ENCODE measurements at places on chromosomes 4 and X.

DNA sequence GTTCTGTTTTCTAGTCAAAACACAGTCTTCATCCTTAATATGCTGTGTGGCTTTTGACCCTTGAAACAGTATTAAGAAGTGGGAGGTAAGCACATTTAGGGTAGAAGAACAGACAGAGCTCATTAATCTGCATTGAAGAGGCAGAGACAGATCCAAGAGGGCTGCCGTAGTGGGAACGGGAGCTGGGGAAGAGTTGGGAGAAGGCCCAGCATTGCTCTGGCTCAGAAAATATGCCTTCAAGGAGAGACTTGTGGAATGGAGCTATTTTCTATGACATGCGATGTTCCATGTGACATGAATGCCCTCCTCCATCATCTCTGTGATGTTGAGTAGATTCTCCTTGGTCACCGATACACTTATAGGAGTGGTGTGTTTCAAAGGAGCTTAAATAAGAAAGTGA, 273.3 kb upstream of the BOD1L1 start:
- DNase-seq: no peak

- no peak for DNase-seq
These were observed 2.0 kb downstream of the SLC25A6 start for GRCh38 chrX:1389993-1390285.

DNA sequence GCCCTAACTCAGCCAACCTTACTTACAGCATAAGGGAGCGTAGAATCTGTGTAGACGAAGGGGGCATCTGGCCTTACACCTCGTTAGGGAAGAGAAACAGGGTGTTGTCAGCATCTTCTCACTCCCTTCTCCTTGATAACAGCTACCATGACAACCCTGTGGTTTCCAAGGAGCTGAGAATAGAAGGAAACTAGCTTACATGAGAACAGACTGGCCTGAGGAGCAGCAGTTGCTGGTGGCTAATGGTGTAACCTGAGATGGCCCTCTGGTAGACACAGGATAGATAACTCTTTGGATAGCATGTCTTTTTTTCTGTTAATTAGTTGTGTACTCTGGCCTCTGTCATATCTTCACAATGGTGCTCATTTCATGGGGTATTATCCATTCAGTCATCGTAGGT, 14.6 kb downstream of the PLP1 start:
- no peak for DNase-seq

GRCh38 chr4:47567511-47567910, 82.4 kb downstream of the ATP10D start:
- no peak for DNase-seq

DNA sequence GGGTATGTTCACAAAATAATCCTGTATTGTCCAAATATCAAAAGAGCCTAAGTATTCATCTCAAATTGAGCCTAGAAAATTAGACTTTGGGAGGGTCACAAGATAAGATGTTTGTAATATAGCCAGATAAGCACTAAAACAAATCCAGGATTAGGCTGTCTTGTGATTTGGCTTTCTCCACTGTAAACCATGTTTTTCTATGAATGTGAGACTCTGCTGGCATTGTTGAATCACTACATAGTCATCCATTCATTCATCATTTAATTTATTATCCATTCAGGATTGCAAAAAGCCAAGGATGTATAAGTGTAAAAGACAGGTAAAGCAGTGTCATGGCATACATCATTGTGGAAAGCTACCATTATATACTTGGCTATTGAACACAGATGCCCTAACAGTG, 148.0 kb downstream of the GRID2 start:
- DNase-seq: peak; percentile 12

DNA sequence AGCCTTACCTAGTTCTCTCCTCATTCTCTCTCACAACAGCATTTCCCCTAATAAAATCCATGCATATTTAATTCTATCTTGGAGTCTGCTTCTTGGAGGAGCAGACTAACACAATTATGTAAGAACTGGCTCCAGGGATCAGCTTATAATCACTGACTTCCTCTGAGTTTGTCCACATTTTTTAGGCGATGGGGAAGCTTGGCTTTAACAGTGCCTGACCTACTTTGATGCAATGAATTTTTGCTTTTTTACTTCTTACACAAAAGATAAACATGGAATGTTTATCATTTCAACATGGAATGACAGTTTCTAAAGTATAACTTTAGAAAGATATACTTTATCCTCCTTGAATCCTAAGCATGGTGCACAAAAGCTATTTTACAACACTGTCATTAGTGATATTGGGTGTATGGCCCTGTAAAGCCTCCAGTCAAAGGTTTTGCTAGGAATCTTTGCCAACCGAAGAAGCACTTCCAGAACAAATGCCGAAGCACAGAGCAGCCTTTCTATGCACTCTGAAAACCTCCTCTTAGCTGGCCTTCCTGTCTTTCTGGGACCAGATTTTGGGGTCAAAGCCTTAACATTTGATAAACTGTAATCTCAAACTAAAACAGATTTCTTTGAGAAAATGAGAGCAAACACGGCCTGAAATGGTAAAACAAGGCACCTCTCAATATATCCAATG, 736 bp downstream of the BDH2 start:
- no peak for DNase-seq

DNA sequence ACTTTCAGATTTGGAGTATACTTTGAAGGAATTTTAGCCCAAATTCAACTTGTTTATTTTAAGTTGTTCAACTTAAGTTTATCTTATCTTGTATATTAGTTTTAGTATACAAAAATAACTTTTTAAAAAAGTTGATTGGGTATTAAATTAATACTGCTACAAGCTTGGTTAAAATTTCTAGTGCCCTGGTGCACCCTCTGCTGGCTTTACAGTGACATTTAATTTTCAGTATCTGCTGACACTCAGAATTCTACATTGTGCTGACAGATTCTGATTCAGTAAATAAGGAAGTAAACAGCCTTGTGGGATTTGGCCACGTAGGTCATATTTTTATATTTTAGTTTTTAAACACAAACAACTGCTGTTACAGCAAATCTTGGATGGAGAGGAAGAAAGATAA, 2.9 kb downstream of the EDA start:
- no peak for DNase-seq

DNA sequence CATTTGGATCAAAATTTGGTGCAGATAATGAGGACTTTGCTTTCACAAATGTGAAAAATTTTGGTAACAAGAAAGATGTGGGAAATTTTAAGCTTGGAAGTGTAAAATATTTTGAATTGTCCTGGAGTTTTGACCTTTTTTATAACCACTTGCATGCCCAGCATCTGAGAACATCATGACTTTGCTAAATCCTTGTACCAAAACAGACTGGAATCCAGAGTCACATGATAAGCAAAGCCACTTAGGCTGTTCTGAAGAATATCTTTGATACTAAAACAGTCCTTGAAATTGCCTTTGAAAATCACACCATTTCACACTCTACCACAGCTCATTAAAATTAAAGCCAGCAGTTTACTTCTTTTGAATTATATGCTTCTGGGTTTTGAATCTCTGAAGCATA, 2.5 kb upstream of the PPM1K start:
- no peak for DNase-seq

DNA sequence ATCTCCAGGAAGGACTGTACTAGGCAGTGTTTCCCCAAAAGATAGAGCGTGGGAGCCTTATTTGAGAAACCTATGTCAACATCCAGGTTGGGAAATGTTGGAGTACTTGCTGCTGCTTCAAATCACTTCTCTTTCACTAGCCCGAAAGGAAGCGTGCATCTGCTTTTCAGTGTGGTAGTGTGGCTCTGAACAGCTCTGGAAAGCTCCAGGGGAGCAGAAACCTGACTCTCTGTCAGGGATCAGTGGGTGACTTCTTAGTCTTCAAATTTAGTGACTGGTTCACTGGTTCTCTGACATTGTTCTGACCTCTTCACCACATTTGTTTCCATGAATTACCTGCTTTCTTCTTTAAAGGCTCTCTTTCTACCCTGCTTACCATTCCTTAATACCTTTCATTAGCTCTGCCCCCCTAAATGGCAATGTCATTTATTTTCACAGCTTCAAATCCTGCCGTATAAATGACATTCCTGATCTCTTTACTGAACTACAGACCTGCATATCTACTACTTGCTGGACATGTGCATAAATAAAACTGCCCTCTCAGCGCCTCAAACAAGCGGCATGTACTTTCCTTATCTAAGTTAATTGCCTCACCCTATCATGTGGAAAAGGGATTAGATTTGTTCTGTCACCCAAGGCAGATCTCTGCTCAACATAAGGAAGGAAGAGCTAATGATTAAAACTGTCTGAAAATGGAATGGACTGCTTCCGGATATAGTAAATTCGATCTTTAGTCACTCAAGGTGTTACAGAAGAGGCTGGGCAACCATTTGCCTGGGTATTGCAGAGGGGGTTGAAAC, 37.0 kb downstream of the DLG3 start:
- no peak for DNase-seq

DNA sequence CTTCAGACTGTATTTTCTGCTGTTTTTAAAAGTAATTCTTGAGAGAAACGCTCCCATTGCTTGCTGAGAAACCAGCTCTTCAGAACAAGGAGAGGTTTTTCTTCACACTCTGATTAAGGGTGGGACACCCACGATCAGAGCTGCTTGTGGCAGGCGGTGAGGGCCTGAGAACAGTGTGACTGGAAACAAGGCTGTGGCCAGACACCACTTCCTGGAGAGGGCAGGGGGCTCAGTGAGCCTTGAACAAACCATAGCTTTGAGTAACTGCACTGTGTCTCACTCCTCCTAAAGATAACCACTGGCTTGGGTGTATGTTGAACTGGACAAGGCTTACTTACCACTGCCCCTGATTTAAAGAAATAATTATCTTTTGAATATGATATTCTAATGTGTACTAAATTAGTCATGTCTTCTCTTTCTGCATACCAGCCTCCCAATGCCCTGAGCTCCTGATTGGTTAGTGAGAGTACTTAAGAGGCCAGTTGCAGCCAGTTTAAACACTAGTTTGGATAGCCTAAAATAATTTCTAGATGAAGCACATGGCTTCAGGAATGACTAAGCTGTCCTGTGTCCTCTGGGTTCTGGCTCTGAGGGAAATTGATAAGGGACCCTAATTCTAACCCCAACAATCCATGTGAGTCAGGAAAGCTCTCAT, 3.7 kb upstream of the GPR82 start:
- DNase-seq: no peak

GRCh38 chr4:109589119-109589518, 29.1 kb downstream of the MCUB start:
- no peak for DNase-seq

DNA sequence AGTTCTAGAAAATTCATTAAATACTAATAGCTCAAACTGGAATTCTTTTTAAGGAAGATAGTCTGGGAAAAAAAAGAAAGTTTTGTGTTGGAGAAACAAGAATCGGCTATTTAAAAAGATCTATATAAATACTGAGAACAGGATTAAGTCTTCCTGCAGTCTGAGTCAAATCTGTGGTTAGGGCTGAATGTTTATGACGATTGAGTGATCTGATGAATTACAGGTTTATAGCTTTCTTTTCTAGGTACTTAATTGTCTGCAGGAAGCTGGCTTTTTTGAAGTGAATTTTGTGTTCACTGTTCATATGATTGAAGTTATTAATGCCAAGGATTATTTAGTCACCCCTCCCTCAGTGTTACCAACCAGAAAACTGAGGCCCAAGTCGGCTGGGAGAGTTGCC, 42.2 kb downstream of the TLL1 start:
- no peak for DNase-seq

DNA sequence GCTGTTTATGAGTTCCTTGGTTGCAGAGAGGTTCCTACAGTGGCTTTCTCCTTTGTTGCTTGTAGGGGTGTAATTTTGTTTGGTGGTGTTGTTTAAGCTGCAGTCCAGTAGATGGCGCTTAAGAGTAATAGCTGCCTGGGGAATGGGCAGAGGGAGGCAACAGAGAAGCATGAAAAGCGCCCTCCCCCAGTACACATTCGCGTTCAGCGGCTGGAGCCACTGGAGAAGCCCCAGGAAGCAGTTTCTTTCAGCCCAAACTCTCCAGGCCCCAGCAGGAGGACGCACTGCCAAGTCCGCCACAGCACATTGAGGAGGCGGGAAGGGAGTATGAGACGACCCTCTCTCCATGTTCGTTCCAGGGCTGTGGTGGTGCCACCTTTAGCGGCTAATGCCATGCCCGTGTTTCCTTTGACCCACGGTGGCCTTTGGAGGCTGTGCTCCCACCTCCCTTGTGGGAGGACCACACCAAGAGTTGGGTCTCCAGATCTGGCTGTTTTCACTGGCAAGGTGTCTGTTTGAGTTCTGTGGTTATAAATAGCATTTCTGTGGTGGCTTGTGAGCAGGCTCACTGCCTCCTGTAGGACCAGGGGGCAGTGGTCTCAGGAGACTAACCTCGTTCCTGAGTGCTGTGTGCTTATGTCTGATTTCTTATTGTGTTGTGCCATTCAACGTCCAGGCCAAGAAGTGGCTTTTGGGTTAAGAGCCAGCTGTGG, 252.3 kb downstream of the ARHGAP10 start:
- DNase-seq: peak; percentile 13

GRCh38 chr4:123674762-123675465, 278.3 kb downstream of the SPRY1 start:
- no peak for DNase-seq

Measured in HCEC 1CT (cell line).